ENCODE measurements at places on chromosomes 7 and 10.

DNA sequence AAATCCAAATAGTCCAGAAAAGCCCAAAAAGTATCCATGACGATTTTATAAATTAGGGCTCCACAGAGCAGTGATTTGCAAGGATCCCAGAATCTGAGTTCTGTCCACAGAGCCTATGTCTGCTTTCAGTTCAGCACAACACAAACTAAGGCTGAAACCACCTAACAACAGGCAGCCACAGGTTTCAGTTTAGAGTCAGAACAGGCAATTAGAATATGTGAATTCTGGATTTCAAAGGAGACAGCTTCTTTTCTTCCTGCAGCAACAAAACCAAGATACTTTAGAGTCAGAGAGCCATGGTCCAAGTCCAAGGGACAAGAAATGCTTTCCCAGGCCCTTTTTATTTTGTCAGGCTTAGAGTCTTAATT, 23.6 kb downstream of the IFIT3 start:
- no peak for DNase-seq

DNA sequence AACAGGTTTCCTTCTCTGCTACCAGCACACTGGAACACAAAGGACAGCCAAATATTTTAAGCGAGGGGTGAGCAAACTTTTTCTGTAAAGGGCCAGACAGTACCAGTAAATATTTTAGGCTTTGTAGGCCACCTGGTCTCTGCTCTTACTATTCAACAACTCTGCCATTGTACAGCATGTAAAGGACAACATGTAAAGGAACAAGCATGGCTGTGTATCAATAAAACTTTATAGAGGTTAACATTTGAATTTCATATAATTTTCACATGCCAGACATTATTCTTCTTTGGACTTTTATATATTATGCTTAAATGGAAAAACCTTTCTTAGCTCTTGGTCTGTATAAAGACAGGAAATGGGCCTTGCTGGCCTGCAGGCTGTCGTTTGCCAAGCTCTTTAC, 30.2 kb downstream of the RHEB start:
- no peak for DNase-seq

DNA sequence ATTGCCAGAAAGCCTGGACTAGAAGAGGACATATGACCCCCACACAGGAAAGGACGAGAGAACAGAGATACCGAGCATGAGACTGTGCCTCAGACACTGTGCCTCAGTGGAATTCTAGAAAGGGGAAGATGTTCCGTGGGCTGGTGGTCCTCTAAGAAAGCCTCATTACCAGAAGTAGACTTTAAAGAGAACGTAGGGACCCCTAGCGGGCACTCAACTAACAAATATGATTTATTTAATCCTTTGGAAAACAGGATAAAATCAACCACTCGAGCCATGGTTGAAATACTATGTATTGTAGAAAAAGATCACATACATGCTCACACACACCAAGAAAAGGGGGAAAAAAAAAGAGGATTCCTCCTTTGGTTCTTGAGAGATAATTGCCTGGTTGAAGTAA, 701.2 kb upstream of the SORCS1 start:
- DNase-seq, result no peak

- no peak for DNase-seq
These were observed 2.1 kb downstream of the GLCCI1 start for GRCh38 chr7:7970531-7971307.

DNA sequence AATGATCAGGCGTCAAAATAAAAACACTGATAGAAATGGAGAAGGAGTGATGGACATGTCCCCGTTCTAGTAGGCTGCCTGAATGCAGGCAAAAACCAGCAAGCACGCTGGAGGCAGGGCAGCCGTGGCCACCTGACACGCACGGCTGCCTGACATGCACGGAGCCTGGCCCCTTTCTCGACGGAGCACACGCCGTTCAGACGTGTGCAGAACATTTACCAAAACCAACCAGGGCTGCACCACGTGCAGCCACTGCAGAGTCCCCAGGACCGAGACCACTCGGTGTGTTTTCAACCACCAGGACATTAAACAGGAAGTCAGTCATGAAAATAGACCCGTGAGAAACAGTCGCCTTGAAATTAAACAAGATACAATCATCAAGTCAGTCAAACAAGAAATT, 61.9 kb upstream of the NKX6-2 start:
- DNase-seq, result no peak

- no peak for DNase-seq
These were observed 5.7 kb downstream of the PPIF start for GRCh38 chr10:79353000-79353406.

- no peak for DNase-seq
These were observed 50.2 kb upstream of the ZMIZ1 start for GRCh38 chr10:79018521-79019011.

DNA sequence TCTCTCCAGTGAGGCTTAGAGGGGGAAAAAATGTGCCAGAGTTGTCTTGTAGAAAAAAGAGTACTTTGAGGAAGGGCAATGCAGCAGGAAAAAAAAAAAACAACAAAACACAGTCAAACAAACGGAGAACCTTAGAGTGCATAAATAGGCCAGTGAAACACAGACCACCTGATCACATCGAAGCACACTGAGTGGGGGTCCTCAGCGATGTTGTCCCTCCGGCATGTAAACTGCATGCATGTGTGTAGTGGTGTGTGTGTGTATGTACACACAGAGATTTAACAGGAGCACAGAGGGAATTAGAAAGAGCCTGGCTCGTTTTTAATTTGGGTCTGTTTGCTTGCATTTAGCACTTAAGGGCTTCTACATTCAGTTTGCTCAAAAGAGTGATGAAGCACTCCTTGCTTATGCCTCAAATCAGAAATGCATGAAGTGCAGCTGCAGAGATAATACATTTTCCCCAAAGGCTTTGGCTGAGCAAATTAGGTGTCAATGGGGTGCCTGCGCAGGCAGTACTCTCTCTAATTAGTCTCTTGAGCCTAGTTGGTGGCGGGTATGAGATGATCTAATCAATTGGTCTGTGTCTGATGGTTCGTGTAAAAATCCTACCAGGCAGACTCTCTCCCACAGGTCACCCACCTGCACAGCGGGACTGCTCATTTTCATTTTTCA, 62.7 kb upstream of the FZD1 start:
- no peak for DNase-seq

- no peak for DNase-seq
These were observed 73.0 kb downstream of the ADCY1 start for GRCh38 chr7:45646996-45647825.

DNA sequence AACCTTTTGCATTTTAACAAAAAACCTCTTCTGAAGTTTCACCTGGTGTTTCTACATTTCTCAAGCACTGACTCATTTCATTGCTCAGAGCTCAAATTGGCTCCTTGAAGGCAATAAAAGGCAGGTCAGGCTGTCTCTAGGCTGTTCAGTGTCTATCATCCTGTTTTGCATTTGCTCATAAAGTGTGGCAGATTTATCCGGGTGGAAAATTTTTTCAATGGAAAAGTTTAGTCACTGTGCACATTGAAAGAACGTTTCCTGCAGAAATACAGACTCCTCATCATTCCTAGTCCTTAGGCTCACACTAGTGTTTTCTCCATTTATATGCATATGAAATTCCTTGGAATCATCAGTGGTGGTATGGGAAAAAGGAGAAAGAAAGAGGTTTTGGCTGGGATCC, 114.2 kb upstream of the DGKB start:
- DNase-seq, result no peak

DNA sequence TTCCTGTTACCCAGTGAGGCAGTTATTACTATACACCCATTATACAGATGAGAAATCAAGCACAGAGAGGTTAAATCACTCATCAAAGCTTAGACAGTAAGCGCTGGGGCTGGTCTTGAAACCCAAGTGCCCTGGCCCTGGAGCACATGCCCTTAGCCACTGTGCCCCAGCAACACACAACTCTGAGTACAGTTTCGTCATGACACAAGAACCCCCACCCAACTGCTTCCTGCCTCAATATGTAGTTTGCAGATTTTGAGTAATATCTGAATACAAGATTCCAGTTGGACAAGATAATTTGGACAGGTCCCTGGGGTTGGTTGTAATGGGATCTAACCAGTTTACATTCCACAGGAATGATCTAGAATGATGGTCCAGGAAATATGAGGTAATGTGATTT, 62.8 kb downstream of the SH3PXD2A start:
- DNase-seq, result no peak

- DNase-seq, result no peak
These were observed 826.0 kb downstream of the SORCS1 start for GRCh38 chr10:106338486-106338885.

GRCh38 chr7:121941830-121942229, 68.9 kb downstream of the PTPRZ1 start:
- no peak for DNase-seq

DNA sequence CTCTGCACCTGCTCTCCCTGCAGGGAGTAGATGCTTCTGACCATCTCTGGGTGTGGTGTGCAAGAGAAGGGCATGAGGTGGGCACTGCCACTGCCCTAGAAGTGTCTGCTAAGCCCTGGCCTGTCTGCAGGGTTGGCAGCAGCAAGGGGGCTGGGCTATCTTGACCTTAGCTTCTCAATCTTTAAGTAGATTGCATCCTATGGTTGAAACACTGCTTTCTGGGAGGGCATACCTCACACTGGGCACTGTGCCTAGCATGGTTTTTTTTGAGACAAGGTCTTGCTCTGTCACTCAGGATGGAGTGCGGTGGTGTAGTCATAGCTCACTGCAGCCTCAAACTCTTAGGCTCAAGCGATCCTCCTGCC, 54.9 kb downstream of the CLIP2 start:
- DNase-seq, result no peak

GRCh38 chr7:7375538-7375937, 160.1 kb downstream of the COL28A1 start:
- no peak for DNase-seq

- DNase-seq, result no peak
These were observed 3.9 kb upstream of the CD36 start for GRCh38 chr7:80634505-80634904.

DNA sequence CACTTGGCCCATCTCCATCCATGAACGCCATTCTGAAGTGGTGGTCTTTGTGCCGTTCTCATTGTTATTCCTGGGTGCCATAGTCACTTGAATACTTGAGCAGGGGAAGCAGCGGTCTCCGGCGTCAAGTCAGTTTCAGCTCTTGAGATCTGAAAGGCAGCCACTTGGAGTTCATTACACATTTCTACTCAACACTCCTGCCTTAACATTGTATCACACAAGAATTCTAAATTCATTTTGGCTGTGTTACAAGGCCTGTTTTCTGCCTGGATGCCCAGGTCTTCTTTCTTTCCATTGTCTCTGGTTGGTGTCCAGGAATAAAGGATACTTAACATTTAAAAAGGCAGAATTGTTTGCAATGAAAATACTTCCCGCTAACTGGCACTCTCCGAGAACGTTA, 69.0 kb upstream of the RAB11FIP2 start:
- DNase-seq, result no peak

All from CD4-positive, alpha-beta T cell treated with Interleukin-1 beta for 1 hour (primary cell).